ENCODE measurements at places on chromosomes 4 and X. TPM values are rescaled to one million over a fixed set of nuclear protein-coding genes. Genes with fewer than 3 reads are reported as not detected.

Gene DMP1
- not detected for total RNA-seq

Gene ANXA3
- total RNA-seq, result 248 TPM

Gene RIBC1
- total RNA-seq, result 0.33 TPM

Gene TDO2
- not detected for total RNA-seq

Gene TRIM60
- not detected for total RNA-seq

Gene CCDC120
- total RNA-seq, result 1.1 TPM

Gene LAGE3
- total RNA-seq, result 39.2 TPM

Gene FHIP1A
- total RNA-seq, result 0.40 TPM

Gene GPRASP1
- total RNA-seq, result 0.13 TPM

Gene HMX1
- total RNA-seq, result not detected

Gene GSX2
- total RNA-seq, result not detected

Gene DMD
- total RNA-seq, result 1.3 TPM

Gene PAGE1
- not detected for total RNA-seq

Gene PPP1R2C
- not detected for total RNA-seq

Gene PWWP3B
- not detected for total RNA-seq

Gene HHIP
- total RNA-seq, result 52.4 TPM

Gene MAGEE1
- total RNA-seq, result 0.25 TPM

Gene STS
- total RNA-seq, result 9.4 TPM
